ENCODE measurements at places on chromosomes 1 and 21.

DNA sequence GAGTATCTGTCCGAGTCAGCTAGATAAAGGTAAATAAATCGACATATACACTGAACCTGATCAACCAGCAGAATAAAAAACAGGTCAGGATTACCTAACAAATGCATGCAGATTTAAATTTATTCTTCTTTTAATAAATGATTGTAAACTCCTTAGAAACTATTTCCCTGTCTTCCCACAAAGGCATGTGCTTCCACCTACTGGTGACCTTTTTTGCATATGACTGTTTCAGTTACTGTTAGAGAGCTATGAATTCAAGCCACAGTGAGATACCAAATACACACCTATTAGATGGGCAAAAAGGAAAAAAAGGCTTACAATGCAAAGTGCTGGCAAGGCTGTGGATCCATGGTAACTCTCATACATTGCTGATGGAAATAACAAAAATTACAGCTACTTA is 957.4 kb upstream of the NCAM2 start:
- DNase-seq: no peak

- DNase-seq: peak; percentile 40
These were observed 21.5 kb upstream of the SLC44A5 start for GRCh38 chr1:75632350-75632949.

GRCh38 chr1:154992721-154993571 is 440 bp upstream of the LENEP start:
- peak; percentile 40 for DNase-seq

DNA sequence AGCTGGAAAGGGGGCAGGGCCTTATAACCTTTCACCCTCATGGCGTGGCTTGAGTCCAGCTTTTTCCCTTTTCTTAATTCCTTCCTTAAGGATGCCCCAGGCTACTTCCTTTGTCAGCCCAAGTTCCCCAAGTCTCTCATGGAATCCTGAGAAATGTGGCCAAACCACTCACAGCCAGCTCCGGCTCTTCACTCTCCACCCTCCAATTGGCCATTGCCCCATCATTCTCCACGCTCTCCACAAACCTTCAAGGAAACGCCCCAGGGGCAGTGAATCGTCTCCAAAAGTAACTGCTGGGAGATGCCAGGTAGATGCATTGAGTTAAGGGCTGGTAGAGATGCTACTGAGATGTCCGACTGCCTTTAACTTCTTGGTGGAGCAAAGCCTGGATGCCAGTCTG is 113.5 kb upstream of the CD34 start:
- peak; percentile 29 for DNase-seq

GRCh38 chr1:51157395-51157794 is 55.4 kb downstream of the C1orf185 start:
- DNase-seq: no peak

DNA sequence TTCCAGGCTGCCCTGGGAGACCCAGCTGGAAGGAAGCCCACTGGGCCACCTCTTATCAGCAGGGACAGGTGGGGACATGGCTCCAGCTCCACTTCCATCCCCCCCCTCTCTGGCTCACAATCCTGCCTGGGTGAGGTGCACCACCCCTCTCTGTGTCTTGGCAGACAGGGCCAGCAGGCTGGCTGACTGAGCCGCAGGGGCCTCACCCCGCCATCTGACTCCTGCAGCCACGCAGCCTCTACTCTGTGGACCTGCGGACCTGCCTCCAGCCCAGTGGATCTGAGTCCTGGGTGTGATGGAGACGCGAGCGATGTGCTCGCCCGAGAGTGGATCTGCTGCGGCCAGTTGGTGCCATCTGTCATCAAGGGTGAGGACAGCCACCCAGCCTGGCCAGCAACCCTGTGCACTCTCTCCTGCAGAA is 30.1 kb downstream of the RCC2 start:
- DNase-seq: no peak

GRCh38 chr1:163875927-163876320 is 554.2 kb downstream of the NUF2 start:
- no peak for DNase-seq

- no peak for DNase-seq
These were observed 59.2 kb downstream of the SASS6 start for GRCh38 chr1:100073531-100073930.

- no peak for DNase-seq
These were observed 6.2 kb upstream of the CENPS start for GRCh38 chr1:10424034-10424433.

DNA sequence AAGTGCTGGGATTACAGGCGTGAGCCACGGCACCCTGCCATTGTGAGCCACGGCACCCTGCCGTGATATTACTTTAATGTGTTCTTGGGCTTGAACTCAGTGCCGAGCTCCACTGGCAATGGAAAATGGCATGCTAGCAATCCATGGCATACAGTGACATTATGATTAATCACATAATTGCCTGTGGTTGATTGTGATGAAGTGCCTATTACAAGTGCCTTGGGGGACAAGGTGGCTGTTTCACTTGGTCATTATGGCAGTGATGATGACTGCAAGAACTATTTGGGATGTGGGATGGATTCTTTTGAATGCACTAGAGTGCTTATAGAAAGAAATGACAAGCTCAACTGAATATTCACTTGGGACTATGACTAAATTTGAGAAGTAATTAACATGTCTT is 22.3 kb upstream of the HPCAL4 start:
- no peak for DNase-seq

- peak; percentile 80 for DNase-seq
These were observed 47.9 kb downstream of the MACO1 start for GRCh38 chr1:25478633-25479032.

DNA sequence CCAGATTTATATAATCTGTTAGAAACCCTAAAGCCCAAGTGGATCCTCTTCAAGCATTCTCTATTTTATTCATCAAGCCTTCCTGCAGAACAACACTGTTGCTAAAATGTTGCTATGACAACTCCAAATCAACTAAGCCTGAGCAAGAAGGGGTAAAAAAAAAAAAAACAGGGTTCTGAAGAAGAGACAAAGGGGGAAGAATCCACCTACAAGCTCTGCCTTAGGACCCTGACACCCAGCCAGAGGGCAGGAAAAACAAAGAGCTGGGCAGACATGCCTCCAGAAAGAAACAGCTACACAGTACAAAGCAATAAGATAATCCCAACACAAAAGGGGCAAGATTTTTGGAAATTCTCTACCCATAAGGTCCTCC is 1.3 kb downstream of the USF1 start:
- DNase-seq: no peak

DNA sequence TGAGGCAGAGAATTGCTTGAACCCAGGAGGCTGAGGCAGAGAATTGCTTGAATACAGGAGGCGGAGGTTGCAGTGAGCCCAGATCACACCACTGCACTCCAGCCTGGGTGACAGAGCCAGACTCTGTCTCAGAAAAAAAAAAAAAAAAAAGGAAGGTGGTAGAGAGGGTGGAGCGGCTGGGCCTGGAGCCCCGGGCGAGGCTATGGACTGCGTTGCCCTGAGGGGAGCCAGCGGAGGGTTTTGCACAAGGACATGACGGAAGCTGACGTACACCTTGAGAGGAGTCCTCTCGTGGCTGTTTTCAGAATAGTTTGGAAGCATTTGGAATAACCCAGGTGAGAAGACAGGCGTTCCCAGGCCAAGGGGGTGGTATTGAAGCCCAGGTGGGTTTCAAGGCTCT is 6.9 kb upstream of the FBLIM1 start:
- DNase-seq: no peak

DNA sequence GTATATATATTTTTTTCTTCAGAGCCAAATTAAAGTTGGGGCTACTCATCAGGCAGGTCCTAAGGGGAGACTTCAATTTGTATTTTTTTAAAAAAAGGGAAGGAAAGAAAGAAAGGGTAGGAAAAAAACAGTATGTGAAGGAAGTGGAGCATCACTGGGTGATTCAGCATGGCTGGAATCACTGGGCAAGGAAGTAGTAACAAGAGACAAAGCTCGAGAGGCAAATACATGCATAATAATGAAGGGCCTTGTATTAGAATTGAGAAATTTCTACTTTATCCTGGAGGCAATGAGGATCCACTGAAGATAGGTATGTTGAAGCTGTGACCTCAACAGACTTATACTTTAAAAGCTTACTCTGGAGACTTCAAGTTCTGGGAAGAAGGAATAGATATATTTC is 184.4 kb downstream of the COQ8A start:
- peak; percentile 7 for DNase-seq

DNA sequence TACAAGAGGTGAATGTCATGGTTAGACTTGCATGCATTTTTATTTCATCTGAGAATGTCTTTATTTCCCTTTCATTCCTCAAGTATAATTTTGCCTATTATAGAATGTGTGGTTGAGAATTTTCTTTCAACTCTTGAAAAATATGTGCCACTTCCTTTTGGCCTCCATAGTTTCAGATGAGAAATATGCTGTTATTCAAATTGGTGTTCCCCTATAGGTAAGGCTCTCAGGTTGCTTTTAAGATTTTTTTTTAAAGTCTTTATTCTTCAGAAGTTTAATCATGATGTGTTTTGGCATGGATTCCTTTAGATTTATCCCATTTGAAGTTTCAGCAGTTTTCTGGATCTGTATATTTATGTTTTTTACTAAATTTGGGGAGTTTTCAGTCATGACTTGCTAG is 2.1 kb downstream of the MROH7 start:
- DNase-seq: no peak

DNA sequence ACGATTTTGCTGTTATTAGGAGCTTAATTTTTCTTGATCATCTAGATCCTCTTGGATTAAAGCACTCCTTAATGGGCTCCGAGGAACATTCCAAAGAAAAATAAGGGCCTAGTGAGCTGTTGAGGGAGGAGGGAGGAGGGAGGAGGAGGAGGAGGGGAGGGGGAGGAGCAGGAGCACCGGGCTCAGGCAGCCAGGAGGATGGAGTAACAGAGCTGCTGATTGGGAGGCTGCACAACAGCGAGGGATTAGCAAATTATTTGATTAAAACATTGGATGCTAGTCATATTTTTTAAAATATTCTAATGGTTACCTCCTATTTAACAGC is 302.1 kb upstream of the RRP15 start:
- DNase-seq: no peak

DNA sequence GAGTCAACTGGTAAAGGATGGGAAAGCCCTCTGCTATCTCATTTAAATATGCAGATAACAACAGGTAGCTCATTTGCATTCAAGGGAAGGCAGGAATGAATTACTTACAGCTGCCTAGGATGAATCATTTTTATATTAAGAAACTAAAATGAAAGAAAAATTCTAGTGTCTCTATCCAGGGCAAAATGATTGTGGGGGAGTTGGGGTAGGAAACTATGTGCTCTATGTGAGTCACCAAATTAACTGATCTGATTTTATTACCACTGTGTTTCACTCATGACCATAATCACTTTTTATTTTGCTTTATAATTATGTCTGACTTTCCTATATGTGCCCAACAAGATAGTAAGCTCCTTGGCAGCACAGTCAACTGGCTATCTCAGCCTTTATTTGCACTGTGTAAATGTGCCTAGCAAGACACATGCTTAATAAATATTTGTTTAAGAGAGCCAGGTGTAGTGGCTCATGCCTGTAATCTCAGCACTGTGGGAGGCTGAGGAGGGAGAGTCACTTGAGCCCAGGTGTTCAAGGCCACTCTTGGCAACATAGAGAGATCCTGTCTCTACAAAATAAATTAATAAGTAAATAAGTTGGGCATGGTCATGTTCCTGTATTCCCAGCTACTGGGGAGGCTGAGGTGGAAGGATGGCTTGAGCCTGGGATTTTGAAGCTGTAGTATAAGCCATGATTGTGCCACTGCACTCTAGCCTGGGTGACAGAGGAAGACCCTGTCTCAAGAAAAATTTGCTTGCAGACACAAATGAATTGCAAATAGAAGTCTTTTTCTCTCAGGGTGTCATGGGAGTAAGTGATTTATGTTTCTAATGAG is 84.1 kb downstream of the SPAG17 start:
- no peak for DNase-seq

DNA sequence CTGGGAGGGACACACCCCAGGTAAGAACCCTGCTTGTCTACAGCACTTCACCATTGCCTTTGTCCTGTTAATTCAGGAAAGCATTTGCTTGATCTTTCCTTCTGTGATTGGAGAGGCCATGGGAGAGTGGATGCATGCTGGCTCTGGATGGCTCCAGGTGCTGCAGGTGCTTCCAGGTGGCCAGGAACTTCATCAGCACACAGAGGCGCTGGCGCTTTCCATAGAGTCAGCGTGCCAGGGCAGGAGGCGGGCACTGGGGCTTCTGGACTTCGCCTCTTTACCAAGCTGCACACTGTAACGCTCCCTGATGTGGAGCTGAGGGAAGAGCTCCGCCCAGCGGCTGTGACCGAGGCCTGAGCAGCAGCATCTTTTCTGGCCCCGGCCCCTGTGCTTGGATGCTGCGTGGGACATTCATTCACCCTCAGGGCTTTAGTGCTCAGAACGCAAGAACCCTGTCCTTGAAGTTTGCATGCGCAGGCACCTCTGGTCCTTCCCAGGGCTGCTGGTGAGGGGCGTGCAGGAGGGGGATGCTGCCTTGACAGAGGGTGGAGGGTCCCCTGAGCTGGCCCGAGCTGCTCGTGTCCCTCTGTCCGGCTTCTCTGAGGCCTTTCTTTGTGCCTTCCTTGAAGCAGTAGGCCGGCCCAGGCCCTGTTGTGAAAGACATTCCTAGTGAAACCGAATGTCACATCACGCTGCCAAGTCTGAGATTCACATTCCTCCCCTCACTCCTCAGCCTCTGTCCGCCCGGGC is 1.6 kb upstream of the MX2 start:
- DNase-seq: peak; percentile 7

DNA sequence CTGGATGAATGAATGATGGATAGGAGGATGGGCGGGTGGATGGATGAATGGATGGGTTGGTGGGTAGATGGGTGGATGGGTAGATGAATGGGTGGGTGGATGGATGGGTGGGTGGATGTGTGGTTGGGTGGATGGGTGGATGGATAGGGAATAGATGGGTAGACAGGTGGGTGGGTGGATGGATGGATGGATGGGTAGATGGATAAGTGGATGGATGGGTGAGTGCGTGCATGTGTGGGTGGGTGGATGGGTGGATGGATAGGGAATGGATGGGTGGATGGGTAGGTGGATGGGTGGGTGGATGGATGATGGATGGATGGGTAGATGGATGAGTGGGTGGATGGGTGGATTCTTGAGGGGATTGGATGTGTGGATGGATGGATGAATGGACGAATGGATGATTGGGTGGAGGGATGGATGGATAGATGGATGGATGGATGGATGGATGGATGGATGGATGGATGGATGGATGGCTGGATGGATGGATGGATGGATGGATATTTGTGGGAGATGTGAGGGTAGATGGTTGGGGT is 68.7 kb downstream of the SDC3 start:
- DNase-seq: no peak

- no peak for DNase-seq
These were observed 74.6 kb downstream of the ADARB1 start for GRCh38 chr21:45149021-45149420.

GRCh38 chr1:199948587-199949280 is 78.8 kb upstream of the NR5A2 start:
- DNase-seq: peak; percentile 94

DNA sequence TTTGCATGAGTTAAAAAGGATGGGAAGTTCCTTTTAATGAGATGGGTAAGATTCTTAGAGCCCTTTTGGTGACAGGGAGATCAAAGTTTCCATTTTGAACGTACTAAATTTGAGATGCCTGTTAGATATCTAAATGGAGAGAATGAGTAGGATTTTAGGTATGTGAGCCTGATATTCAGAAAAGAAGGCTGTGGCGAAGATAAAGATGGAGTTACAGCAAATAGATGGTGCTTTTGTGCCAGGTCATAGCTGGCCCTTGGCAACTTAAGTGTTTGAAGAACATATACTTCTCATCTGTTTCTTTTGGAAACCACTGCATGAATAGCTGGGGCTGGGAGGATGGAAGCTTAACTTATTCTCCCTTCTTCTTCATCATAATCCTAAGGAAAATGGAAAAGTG is 282.5 kb downstream of the PTBP2 start:
- DNase-seq: no peak
